ENCODE measurements at places on chromosomes 3 and 15.

GRCh38 chr3:56055546-56055945, 412.7 kb downstream of the ERC2 start:
- no peak for DNase-seq

DNA sequence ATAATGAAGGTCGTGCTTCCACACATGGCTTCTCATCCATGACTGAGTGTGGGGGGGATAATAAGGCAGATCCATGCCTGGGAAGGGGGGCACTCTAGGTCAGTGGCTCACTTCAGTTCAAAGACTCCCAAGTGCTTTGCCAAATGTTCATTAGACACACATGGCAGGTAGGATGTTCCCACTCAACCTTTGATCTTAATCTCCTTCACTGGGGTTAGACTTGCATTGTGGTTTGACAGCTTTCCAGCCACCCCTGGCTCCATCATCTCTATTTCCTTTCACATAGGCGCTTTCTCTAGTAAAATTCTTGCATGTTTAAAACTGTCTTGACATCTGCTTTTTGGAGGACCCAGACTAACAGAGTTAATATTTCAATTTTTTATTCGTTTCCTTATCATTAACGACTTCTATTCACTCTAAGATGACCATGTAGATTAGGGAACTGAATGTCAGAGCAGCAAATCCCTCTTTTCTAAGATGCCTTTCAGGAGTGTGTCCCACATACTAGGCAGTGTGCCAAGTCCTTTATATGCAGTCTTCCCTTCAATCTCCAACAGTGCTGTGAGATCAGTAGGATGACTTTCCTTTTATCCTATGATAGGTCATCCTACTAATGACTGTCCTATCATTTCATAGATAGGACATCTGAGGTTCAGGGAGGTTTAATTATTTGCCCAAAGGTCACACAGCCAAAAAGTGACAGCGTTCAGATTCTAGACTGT, 57.9 kb downstream of the BTD start:
- no peak for DNase-seq

DNA sequence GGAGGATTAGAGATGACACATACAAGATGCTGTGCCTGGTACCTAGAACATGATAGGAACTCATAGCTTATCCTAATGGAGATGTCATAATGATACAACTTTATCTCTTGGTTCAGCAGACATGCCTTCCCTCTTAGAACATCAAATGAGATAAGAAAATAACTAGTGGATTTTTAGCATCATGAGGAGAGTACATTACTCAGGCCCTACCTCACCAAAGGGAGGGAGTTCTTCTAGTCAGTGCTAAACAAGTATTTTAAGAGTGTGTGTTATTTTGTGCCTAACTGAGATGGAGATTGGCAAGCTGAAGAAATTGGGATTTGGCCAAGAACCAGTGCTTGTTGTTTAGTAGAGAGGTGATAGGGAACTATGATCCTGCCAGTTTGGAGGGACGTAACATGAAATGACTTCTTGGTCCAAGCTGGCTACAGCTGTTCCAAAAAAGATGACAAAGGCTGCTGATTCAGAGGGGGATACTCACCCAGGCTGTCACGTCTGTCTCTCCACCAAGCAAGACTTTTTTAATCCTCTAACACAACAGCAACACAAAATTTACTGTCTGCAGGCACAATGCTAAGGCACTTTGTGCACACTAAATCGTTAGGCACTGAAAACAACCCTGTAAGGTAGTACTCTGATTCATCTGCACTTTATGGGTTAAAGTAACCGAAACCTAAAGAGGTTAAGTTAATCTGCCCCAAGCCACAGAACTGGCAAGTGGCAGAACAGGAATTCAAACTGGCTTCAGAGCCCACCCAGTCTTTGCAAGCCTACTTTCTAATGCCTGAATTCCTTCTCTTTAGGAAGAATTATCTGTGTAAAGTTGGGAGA, 126.5 kb downstream of the CMSS1 start:
- DNase-seq: no peak

- no peak for DNase-seq
Observed at GRCh38 chr3:44402548-44402947, 64.0 kb downstream of the TCAIM start.

DNA sequence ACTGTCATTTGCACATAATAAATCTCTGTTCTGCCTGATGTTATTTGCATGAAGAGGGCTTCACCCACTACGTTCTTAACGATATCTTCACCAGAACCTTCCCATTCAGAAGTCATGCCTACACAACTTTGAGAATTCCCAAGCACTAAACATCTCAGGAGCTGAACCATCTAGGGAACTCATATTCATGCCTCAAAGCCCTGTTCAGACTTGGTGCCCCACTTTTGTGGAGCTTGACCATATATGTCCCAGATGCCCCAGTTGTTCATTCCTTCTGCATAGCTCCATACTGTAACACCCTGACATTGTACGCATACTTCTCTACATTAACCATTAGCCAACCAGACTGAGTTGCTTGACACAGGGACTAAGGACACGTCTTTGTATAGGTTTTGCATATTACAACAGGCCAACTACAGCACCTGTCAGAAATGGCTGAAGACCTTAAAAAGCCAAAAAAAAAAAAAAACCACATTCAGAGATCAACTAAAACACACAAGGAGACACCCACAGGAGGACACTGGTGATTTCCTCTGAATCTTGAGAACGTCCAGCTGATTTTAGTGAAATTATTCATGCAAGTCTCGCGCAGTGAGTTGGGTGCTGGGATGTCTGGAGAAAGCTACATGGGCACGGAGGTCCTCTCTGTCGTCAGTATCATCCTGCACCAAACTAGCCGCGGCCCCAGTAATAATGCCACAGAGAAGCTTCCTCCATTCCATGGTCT, 141.4 kb downstream of the FOXP1 start:
- DNase-seq: no peak

- DNase-seq: no peak
Observed at GRCh38 chr3:14256046-14256445, 77.4 kb downstream of the LSM3 start.

DNA sequence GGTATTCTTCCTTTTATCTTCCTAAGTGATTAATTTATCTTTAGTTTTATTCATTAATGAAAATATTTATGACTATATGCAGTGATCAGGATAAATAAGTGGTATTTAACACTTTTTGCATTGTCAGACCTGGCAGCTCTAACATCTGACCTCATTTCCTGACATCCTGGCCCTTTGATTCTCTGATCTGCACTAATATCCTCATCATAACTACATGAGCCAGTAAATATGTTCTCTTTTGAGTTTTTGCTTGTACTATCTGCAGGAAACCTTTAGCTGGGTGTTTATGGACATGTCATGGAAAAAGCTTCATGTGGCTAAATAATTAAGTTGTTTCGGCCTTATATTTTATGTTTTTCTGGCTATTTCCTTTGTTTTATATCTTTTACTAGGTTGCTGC, 10.5 kb downstream of the NKTR start:
- DNase-seq: no peak

DNA sequence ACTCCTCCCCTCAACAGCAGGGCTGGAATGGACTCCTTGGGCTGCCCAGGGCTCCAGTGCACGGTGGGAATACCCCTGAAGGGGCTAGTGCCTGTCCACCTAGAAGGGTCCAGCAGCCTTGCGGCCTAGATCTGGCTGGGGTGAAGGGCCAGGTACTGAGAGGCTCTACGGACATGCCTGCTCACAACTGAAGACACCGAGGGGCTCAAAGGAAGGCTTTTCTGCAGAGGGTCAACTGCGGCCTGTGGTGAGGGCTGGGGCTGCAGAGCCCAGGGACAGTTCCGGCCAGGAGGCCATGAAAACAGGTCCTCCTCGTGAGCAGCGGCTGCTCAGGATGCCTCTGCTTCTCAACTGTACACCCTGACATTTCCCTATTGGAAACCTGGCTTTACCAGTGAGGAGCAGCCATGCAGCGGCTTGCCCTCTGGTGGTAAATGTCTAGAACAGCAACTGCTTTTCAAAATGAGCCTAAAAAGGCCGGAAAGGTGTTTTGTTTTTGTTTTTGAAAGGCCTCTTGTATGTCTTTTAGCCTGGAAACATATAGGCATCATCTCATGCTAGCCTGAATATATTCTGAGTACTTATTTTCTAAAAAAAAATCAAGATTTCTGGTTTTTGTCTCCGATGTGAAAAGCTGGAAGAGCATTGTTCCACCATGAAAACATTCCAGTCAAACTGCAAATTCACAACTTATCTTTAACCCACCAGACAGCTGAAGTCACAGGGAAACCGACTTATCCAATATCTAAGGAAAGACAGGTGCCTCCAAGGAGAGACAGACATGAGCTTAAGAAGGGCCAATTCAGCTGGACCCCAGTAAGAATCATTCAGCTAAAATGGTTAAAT, 163.4 kb downstream of the KLF13 start:
- DNase-seq: peak; percentile 53

DNA sequence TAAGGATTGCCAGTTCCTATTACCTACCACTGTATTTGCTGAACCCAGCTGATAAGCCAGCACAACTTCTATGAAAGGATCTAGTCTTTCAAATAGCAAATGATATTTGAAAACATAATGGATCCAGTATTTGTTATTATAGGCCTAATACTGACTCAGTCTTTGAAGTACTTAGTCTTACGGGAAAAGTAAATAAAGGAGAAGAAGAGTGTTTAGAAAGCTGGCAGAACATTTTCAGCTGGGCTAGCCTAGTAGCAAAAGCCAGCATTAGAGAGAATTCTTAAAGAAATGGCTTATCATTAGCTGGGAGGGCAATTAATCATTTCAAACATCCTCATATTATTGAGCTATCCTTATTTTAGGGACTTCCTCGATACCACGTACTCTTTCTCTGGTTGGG, 101.4 kb upstream of the GOLIM4 start:
- no peak for DNase-seq

- DNase-seq: no peak
Observed at GRCh38 chr15:75367406-75367912, 948 bp downstream of the MAN2C1 start.

DNA sequence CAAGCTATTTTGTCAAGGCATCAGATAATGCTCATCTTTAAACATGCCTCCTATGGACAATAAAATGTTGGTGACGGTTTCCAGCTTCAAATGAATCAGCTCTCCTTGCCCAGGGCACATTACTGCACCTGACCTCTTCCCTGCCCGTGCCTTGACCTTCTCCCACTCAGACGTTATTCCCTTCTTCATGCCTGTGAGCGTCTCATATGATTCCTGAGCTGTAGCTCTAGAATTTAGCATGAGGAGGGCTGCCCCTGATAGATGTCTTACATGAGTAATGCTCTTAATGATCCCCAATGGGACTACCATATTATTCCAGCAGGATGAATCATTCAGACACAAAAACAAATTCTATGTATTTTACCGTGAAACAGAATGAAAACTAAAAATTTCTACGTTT, 762.7 kb downstream of the ROBO1 start:
- no peak for DNase-seq

DNA sequence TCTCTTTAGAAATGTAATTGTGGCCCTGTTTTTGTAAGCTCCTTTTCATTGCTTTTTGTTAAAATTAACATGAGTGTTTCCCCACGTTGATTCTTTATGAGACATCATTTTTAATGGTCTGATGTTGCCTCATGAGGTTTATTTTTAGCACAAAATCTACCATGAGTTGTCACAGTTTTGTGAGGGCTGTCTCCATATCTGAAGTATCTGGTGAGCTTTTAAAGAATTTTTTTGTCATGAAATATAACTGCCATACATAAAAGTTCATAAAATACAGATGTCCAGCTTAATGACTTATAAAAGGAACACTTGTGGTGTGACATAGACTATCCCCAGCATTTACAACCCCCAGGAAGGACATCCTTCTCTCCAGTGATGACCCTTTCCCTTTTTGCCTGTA, 34.3 kb upstream of the CEMIP start:
- DNase-seq: no peak

GRCh38 chr3:71247221-71247957, 336.1 kb downstream of the FOXP1 start:
- DNase-seq: no peak

DNA sequence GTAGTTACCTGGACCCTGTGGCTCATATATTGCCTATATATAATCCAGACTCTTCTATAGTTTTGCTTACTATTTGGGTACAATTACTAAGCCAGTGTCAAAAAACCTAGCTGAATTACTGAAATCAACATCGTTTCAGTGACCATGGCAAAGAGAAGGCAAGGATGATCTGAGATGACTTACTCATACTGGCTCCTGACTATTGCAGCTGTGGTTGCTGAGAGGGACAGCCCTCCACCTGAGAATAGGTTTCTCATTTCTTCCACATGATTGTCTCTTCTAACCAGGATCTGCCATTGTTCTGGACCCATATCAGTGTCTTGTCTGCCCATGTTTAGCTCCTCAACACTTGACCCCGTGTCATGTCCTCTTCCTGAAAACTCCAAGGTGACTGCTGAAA, 30.2 kb downstream of the CASR start:
- DNase-seq: no peak

- no peak for DNase-seq
Observed at GRCh38 chr3:24521420-24522145, 26.9 kb upstream of the THRB start.

DNA sequence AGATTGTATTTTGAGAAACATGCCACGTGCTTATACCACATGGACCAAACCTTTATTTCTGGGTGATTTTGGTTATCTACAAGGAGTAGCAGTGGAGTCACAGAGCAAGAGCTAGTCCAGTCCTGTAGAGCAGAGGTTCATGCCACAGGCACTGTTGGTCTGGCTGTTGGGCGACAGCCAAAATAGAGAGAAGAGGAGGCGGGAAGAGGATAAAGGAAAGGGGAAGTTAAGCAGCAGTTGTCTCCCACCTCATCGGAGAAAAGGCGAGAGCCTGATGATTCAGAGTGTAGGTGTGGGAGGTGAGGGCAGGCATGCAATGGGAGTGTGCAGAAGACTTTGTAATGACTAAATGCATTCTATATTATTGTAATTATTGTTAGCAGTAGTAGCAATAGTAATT, 237.5 kb upstream of the ROPN1 start:
- DNase-seq: no peak

DNA sequence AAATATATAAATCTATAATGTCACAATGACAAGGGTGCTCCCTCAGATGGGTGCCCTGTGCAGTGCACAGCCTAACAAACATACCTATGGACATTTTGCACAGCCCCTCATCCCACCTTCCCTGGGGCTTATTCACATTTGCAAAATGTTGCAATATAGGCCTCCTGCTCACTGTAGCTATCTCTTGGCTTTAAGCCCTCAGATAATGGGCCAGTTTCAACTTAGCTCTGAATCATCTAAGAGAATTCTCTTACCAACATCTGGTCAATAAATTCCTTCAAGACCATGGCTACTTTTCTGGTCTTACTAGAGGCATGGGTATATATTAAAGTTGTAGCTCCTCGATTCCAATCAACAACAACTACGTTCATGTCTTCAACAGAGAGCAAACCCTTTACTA, 17.9 kb downstream of the LIPH start:
- DNase-seq: no peak

DNA sequence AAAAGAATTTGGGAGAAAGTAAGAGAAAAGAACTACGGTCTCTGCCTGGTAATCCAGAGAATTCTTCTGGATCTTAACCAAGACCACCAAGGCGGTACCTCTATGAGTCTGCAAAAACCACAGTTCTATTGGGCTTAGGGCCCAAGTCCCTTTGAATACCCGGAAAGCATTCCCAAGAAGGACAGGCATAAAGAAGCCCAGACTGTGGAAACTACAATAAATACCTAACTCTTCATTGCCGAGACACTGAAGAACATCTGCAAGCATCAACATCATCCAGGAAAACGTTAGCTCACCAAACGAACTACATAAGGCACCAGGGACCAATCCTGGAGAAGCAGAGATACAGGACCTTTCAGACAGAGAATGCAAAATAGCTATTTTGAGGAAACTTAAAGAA, 162.3 kb upstream of the TMC3 start:
- DNase-seq: no peak
